ENCODE measurements at places on chromosomes 11 and 22.
A peak's percentile ranks its signal among the peaks of the same experiment; 100 is the strongest.

- no peak for DNase-seq
Measured at GRCh38 chr22:20530368-20531153, 23.2 kb downstream of the MED15 start.

- DNase-seq: no peak
Measured at GRCh38 chr11:34866375-34866774, 49.8 kb downstream of the APIP start.

GRCh38 chr22:39463931-39464390, 7.1 kb downstream of the MGAT3 start:
- no peak for DNase-seq

GRCh38 chr11:13262096-13262495, 15.5 kb upstream of the BMAL1 start:
- DNase-seq: peak; percentile 31

GRCh38 chr22:46813816-46814597, 51.6 kb downstream of the TBC1D22A start:
- no peak for DNase-seq
